ENCODE measurements at places on chromosomes 3 and 15.

- DNase-seq = no peak
These were observed 152.2 kb downstream of the NR2E3 start for GRCh38 chr15:71962537-71962936.

DNA sequence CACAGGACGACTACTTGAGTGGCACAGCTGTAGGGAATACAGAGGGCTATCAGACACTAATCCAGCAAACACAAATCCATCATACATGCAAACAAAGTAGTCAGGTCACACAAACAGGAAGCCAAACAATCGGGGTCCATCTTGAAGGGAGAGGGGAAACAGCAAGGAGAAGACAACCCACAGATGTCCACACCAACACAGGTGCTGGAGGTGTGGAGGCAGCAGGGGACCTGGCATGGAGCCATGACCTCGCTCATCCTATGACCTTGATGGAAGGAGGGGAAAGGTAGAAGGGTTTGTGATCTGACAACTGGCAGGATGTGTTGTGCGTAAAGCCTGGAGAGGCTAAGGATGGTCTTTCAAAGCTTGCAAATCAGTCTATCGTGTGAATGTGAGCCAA lies 39.9 kb upstream of the SKOR1 start:
- DNase-seq = no peak

DNA sequence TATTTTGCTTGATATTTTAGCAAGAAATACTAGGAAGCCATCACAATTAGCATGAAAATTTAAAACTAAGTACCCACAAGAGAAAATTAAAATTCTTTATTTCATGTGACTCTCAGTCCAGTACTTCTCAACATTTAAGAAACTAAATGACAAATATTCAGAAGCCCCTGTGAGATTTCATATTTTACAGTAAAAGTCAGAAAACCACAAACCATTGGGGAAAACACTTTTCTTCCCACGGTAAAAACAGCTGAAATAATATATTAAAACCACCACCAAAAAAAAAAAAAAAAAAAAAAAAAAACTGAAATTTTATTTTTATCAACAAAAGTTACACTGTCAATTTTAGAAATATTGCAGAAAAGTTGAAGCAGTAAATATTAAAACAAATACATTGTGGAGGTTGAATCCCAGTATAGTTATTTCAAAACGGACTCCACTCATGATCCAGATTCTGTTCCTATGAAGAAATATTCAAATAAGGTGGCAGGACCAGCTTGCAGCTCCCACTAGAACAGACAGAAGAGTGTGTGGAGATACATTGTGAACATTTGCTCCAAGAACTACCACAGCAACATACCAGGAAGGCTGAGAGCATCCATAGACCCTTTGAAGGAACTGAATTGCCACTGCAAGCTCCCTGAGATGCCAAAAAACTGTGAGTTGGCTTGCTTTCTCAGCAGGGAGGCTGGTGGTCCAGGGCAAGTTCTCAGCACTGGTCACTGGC lies 308.2 kb downstream of the CTNNB1 start:
- DNase-seq = no peak

- DNase-seq = no peak
These were observed 279.2 kb upstream of the TMC3 start for GRCh38 chr15:81653259-81653658.

Measured in activated CD4-positive, alpha-beta T cell treated with anti-CD3 and anti-CD28 coated beads for 24 hours (primary cell).